Activated CD8-positive, alpha-beta T cell treated with anti-CD3 and anti-CD28 coated beads, Interleukin-2, amount 10 ng/mL, durations not matched to agents 7 days and 5 days (primary cell): ENCODE measurements at places on chromosomes 5 and 9. TPM values are rescaled to one million over a fixed set of nuclear protein-coding genes. Genes with fewer than 3 reads are reported as not detected.

KCNV2 gene
- not detected for total RNA-seq

NXNL2 gene
- total RNA-seq: not detected

DNA sequence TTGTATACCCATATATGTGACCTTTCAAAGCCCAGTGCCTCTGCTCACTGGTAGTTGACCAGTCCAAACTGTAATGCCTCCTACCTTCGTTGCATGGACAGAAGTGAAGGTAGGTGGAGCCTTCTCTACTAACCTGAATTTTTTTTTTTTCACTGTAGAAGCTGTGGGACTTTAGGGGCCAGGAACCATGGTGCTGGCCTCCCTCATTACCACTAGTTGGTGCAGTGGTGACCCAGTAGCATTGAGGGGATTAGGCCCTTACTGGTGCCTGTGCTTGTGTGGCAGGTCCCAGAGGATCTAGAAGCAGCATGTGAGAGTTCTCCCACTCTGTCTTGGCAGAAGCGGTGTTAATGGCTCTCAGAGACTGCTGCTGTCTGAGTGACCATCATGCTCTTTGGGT, 2.3 kb downstream of the RALGPS1 start:
- no peak for DNase-seq
- H3K27ac ChIP-seq: no peak overlapping the region
- H3K4me1 ChIP-seq: peaks cover 10% of the 10 kb centered on the region
- peaks cover 16% of the 10 kb centered on the region for H3K27me3 ChIP-seq

- no peak overlapping the region for H3K4me3 ChIP-seq
- H3K27ac ChIP-seq: no peak overlapping the region
- H3K36me3 ChIP-seq: no peaks in the 10 kb centered on the region
- peak; percentile 26 for DNase-seq
Measured at GRCh38 chr5:145946112-145946861, 9.9 kb downstream of the SH3RF2 start.

GRCh38 chr5:139974661-139975060, 68.4 kb downstream of the NRG2 start:
- no peak overlapping the region for H3K4me3 ChIP-seq
- no peaks in the 10 kb centered on the region for H3K36me3 ChIP-seq
- no peak overlapping the region for H3K27ac ChIP-seq
- DNase-seq: no peak

DNA sequence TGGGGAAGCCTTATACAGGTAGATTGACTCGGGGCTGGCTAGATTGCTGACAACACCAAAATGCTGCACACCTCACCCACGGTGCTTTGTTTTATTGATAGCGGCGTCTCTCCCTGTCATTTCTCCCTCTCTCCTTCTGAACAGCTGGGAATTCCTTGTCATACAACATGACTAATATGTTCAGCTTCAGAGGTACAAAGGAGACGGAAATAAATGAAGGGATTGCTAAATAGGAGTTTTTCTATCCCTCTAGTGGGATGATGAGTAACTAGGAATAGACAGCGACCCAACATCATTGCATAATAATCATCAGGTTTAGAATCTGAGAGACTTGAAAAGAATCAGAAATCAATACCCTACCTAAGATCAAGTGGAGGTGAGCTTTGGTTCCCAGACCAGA, 337.7 kb upstream of the PANK3 start:
- no peaks in the 10 kb centered on the region for H3K36me3 ChIP-seq
- DNase-seq: no peak

SLC36A2 gene
- total RNA-seq: not detected

- H3K27ac ChIP-seq: no peak overlapping the region
- no peak for DNase-seq
- peaks cover 19% of the 10 kb centered on the region for H3K4me1 ChIP-seq
- no peaks in the 10 kb centered on the region for H3K36me3 ChIP-seq
Measured at GRCh38 chr9:129434187-129434586, 186.7 kb downstream of the C9orf50 start.

DNA sequence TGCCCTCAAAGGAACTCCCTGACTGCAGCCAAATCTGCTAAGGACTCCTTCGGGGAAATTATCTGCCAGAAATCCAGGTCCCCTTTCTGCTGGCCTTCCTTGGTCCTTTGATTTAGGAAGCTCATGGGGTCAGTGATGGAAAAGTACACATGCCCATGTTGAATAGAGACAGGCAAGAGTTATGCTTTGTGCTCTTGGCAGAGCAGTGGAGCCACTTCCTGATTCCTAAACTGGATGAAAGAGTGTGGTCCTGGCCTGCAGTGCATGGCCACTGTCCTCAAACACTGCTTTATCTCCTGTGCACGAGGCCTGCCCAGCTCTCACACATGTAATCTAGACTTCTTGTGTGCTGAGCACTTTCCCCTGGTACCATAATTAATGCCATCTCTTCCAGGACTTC, 2.0 kb upstream of the EBF1 start:
- DNase-seq: no peak
- peaks cover 82% of the 10 kb centered on the region for H3K27me3 ChIP-seq
- no peak overlapping the region for H3K27ac ChIP-seq
- peaks cover 52% of the 10 kb centered on the region for H3K4me1 ChIP-seq
- H3K4me3 ChIP-seq: no peak overlapping the region

BARX1 gene
- 0.53 TPM for total RNA-seq

GRCh38 chr9:35928591-35929452, 19.5 kb downstream of the SPAAR start:
- no peak overlapping the region for H3K4me3 ChIP-seq
- no peak for DNase-seq

- no peak overlapping the region for H3K4me3 ChIP-seq
- no peaks in the 10 kb centered on the region for H3K36me3 ChIP-seq
- H3K4me1 ChIP-seq: no peaks in the 10 kb centered on the region
- no peak for DNase-seq
Measured at GRCh38 chr5:168653626-168654025, 74.5 kb upstream of the PANK3 start.

- no peaks in the 10 kb centered on the region for H3K27me3 ChIP-seq
- no peak overlapping the region for H3K4me3 ChIP-seq
- H3K36me3 ChIP-seq: no peaks in the 10 kb centered on the region
Measured at GRCh38 chr5:56451742-56452141, 218.6 kb upstream of the ANKRD55 start.

GLRA1 gene
- total RNA-seq: not detected

AMBP gene
- total RNA-seq: not detected

GRCh38 chr5:98569288-98569687, 204.2 kb upstream of the RGMB start:
- H3K27me3 ChIP-seq: no peaks in the 10 kb centered on the region
- H3K4me1 ChIP-seq: no peaks in the 10 kb centered on the region
- no peak for DNase-seq
- H3K4me3 ChIP-seq: no peak overlapping the region
- H3K36me3 ChIP-seq: no peaks in the 10 kb centered on the region

- DNase-seq: no peak
- no peak overlapping the region for H3K27ac ChIP-seq
- no peak overlapping the region for H3K4me3 ChIP-seq
- H3K36me3 ChIP-seq: no peaks in the 10 kb centered on the region
- no peaks in the 10 kb centered on the region for H3K4me1 ChIP-seq
- H3K27me3 ChIP-seq: no peaks in the 10 kb centered on the region
Measured at GRCh38 chr5:125725691-125726090, 697.5 kb upstream of the GRAMD2B start.

CCDC152 gene
- 6.5 TPM for total RNA-seq

GRCh38 chr9:23492126-23493002, 333.7 kb downstream of the ELAVL2 start:
- H3K4me1 ChIP-seq: no peaks in the 10 kb centered on the region
- DNase-seq: no peak
- no peaks in the 10 kb centered on the region for H3K36me3 ChIP-seq
- H3K27ac ChIP-seq: no peak overlapping the region
- H3K27me3 ChIP-seq: no peaks in the 10 kb centered on the region

- no peak for DNase-seq
- H3K36me3 ChIP-seq: no peaks in the 10 kb centered on the region
- H3K4me1 ChIP-seq: no peaks in the 10 kb centered on the region
- H3K27me3 ChIP-seq: no peaks in the 10 kb centered on the region
- H3K27ac ChIP-seq: no peak overlapping the region
Measured at GRCh38 chr5:123007182-123007581, 29.3 kb downstream of the PPIC start.

TAF11L2 gene
- total RNA-seq: not detected

- peak overlapping the region; percentile 81 for H3K27ac ChIP-seq
- no peaks in the 10 kb centered on the region for H3K36me3 ChIP-seq
- peak overlapping the region; percentile 69 for H3K4me3 ChIP-seq
Measured at GRCh38 chr5:10627160-10627701, 63.4 kb downstream of the ANKRD33B start.

GRCh38 chr5:16392718-16393117, 72.9 kb downstream of the ZNF622 start:
- H3K4me1 ChIP-seq: no peaks in the 10 kb centered on the region
- H3K27ac ChIP-seq: no peak overlapping the region
- H3K4me3 ChIP-seq: no peak overlapping the region
- H3K27me3 ChIP-seq: peaks cover 2% of the 10 kb centered on the region
- no peak for DNase-seq

DNA sequence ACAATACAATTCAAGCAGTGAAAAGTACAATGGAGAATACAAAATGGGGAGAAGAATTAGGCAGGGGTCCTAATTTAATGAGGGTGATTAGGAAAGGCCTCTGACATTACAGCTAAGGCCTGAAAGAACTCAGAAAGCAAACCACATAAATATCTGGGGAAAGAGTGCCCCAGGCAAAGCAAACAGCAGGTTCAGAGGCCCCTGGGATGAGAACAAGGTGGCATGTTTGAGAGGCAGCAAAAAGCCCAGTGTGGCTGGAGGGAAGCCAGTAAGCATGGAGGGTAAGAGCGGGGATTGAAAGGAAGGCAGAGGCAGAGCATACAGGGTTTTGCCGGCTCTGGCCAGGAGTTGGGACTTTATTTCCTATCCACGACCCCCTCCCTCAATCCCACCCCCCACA, 33.4 kb upstream of the VDAC1 start:
- DNase-seq: no peak
- no peak overlapping the region for H3K27ac ChIP-seq
- no peaks in the 10 kb centered on the region for H3K36me3 ChIP-seq
- H3K4me1 ChIP-seq: peaks cover 43% of the 10 kb centered on the region
